ENCODE measurements at places on chromosomes 7 and 10.
A peak's percentile ranks its signal among the peaks of the same experiment; 100 is the strongest.

- DNase-seq = no peak
These were observed 160.4 kb upstream of the LAMB4 start for GRCh38 chr7:108290459-108291151.

DNA sequence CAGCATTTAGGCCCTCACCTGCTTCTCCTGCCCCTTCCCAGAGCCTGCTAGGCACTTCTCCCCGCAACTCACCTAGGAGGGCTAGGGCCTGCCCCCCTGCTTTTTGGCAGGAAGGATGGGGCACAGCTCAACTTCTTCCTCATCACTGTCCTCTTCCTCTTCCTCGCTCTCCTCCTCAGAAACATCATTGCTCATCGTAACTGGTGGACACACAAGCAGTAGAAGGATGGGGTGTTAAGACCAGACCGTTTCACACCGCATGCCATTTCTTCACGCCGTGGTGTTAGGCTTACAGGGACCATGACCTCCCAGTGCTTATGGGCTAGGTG, 1.6 kb downstream of the NPM3 start:
- DNase-seq = no peak

- DNase-seq = no peak
These were observed 386.4 kb downstream of the SUGCT start for GRCh38 chr7:40520986-40521738.

GRCh38 chr10:112763916-112764520, 186.0 kb upstream of the TCF7L2 start:
- DNase-seq = no peak

DNA sequence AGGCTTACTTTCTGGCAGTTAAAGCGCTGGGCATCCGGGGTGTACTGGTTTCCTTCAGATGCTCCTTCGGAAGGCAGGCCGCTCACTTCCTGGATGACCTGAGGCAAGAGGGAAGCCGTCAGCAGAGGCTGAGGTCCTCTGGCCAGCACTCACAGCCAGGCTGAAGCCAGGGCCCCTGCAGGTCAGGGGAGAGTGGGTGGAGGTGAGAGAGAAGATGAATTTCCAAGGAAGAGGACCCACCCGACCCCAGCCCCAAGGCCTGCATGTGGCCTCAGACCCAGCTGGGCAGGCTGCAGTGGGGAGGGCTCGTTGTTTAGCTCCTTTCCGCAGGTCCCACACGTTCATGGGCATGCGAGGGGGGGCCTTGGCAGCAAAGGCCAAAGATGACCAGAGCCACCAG, 71.3 kb downstream of the VWA2 start:
- DNase-seq = no peak

GRCh38 chr10:49356944-49357343, 38.9 kb downstream of the DRGX start:
- no peak for DNase-seq

DNA sequence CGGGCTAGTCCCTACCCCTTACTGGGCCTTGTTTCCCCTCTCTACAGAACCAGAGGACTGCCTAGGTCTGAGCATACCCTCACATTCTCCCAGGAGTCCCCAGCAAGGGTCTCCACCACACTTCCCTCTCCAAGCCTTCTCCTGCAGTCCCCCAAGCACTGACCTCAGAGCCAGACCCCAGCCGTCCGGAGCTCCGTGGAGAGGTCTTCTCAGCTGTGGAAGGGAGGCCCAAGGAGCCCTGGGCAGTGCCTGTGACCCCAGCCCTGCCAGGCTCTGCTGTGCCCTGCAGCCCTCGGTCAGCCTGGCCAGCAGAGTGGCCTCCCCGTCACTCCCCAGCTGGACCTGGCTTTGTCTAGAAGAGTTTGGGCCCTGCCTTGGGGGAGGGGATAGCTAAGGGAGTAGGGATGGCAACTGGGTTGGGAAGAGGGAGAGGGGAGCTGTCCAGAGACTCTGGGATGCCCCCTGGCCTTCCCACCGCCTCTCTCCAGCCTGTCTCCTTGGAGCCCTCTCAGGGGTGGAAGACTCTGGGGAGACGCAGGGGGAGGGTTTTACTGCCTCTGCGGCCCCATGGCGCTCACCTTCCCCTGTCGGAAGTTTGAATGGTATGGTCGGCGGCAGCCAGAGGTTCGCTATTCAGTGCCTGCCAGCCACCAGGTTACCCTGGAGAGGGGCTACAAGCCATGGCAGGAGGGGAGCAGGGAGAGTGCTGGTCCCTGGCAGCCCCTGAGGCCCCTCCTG, at the start of gene C10orf105:
C10orf105 (minus strand) TSS at position 315 of the 738 bp plus-strand sequence. CDS start 3,441 bp downstream, outside the sequence.
- no peak for DNase-seq

DNA sequence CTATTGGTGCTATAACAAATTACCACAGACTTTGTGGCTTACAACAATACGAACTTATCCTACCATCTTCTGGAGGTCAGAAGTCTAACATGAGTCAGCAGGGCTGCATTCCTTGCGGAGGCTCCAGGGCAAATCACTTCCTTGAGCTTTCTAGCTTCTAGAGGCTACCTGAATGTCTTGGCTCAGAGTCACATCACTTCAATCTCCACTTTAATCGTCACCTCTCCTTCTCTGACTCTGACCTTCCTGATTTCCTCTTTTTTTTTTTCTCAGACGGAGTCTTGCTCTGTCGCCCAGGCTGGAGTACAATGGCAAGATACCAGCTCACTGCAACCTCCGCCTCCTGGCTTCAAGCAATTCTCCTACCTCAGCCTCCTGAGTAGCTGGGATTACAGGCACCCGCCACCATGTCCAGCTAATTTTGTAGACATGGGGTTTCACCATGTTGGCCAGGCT, 44.6 kb upstream of the ANAPC16 start:
- peak; percentile 77 for DNase-seq

DNA sequence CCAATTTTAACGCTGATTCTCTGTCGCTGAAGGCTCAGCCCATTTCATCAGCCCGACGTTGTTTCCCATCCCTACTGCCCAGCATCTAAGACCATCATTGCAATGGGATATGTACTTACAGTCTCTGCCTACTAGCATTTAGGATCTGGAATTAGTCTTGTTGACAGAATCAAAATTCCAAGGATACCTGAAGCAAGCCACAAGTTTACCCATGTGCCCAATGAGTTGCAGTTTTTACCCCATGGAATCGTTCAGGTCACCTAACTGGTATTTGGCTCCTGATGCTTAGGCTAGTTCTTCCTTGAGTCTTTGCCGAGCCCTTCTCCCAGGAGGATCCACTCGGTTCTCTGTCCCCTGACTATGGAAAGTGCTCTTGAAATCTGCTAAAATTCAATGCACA, 276.8 kb downstream of the DNAJB9 start:
- no peak for DNase-seq

GRCh38 chr10:118901380-118901779, 128.1 kb upstream of the NANOS1 start:
- DNase-seq = no peak

- DNase-seq = no peak
These were observed 335.3 kb downstream of the GLRX3 start for GRCh38 chr10:130471486-130471885.

GRCh38 chr7:36966636-36967035, 242.3 kb upstream of the AOAH start:
- no peak for DNase-seq

DNA sequence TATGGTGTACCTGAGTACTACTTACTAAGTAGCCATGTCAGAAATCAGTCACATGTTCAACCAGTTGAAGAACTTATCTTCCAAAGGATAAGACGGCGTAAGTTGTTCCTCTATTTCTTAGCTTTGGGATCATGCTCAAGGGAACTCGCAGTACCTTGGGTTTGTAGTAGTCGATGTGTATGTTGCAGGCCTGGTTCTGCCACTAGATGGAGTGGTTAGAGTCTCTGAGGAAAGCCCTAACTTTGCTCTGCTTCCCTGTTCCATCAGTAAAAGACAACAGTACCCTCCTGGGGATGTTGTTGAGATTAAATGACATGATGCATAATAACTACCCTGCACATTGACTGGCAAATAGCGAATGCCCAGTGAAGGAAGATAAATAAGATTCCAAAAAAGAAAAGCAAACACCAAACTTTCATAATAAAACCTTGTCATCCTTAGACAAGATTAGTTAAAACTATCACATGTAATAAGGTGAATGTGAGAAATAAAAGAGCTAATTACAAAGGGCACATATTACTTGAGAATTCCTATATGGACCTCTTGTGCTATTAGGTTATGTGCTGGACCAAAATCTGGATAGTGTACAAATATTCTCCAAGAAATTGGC, 165.9 kb downstream of the ABCA13 start:
- peak; percentile 1 for DNase-seq

GRCh38 chr10:79128923-79129305, 60.1 kb downstream of the ZMIZ1 start:
- DNase-seq = no peak

DNA sequence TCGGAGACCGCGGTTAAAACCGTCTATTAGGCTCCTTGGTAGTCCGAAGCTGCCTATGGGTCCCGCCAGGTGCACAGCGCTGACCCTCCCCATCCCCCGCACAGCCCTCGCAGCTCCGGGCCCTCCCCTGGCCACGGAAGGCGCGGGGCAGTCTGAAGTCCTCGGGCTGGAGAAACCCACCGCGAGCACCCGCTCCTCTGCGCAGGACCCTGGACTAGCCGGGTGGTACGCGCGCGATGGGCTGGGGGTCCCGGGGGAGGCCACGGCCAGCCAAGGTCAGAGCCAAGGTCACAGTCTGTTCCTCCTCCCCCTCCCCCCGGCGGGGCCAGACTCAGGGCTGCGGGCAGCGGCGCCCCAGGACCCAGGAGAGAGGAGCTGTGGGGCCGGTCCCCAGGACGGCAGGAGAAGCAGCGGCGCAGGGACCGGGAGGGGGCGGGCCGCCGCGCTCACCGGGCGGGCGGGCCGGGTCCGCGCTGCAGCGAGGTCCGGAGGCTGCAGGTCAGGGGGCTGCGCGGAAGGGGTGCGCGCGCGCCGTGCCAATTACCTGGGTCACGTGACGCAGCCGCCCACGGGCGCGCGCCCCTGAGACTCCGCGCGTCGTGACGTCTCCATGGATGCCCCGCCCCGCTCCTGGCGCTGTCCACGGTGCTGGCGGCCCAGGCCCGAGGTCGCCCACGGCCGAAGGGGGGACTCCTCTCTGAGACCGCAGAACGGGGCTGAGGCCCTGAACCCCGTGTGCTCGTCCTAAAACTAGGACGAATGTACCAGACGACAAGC, at the start of gene OGDHL:
OGDHL (minus strand) TSS at position 535 of the 777 bp plus-strand sequence. CDS start 3,731 bp downstream, outside the sequence.
- DNase-seq = no peak

DNA sequence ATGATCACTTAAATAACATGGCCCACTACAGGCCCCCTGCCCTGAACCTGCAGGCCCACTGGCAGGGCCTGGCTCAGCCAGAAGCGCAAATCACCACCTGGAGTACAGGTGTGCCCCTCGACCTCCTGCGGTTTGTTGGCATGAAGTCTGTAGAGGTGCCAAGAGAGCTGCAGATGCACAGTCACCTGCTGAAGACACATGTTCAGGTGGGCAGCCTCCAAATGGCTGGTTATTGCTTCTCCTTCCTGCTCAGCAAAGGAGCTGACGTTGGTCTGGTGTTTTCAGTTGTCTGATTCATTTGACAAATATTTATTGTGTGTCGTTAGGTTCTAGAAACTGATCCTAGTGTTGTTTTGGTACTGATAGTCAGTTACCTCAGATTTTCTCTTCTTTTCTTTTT, 29.0 kb downstream of the DHTKD1 start:
- DNase-seq = no peak

DNA sequence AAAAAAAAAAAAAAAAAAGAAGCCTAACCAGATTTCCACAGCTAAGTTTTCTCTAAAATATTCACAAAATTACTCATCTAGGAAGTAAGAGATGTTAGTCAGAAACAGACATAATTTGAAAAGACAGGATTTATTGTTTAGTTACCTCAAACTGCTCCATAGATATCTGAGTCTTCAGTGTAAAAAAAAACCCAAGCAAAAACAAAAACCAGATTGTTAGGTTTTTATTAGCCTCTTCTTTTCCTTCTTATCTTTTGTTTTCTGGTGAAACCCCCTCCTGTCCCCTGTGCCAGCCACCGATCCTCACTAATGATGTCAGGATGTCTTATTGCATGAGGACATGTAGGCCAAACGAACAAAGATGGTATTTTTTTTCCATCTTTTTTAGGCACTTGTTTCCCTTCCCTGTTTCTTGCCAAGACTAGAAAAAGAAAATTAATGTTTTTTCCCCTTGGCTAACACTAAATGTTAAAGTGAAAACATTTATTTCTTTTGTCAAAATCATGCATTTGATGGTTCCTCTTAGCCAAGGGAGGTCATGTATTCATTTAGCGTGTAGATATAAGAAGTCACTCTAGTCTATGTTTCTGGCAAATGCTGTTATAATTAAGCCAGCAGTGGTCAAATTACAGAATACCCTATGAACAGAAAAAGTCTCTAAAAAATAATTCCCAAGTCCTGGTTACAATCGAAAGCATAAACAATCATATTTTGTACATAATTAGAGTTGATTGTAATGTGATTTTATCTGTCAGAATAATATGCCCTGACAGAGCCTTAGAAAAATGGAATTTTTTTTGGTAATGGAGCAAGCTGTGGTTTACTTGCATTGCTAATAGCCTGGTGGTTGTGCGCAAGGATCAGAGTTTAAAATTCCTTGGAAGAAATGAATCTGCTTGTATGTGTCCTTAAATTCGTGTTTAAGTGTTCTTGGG, 702.4 kb upstream of the FZD8 start:
- DNase-seq = no peak

GRCh38 chr7:30478349-30479201, at the start of gene NOD1:
Gene NOD1, minus strand, starts transcription at chr7:30478784. Its CDS starts 21,863 bp downstream, at chr7:30456921.
- DNase-seq = no peak

GRCh38 chr7:102244601-102245000, 42.1 kb upstream of the SH2B2 start:
- no peak for DNase-seq

GRCh38 chr7:95269640-95270039, 54.7 kb downstream of the PON1 start:
- no peak for DNase-seq

DNA sequence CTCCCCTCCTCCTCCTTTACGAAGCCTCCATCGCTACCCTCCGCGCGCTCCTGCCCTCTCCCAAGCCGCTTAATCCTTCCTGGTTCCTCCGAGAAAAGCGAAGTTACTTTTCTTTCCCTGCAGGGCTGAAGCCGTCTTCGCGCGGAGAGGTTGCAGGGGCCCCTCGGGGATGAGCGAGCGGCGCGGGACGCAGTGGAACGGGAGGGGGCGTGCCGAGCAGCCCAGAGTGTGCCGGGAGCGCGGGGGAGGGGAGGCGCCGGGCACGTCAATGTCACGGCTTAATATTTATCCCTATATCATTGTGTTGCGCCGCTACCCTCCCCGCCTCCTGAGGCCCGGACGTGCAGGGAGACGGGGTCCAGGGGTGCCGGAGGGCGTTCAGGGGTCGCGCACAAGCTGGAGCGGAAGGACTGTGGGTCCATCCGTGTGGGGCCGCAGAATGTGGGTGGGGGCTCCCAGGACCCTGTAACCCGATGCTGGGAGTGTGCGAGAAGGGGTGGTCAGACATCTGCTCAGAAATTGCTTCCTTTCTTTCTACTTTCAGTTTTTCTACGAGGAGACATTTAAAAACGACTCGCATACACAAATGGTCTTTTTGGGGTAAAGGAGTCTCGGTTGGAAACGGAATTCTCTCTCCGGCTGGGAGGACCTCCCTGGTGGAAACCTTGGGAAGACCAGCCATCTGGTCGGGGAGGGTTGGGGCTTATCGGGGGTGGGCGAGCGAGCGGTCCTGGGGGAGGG, 2.4 kb downstream of the CDK6 start:
- peak; percentile 31 for DNase-seq

- DNase-seq = no peak
These were observed 93.7 kb upstream of the NMT2 start for GRCh38 chr10:15262036-15262713.

Measured in HFF-Myc (cell line).